Cardiac muscle cell (in vitro differentiated cells and primary cell): ENCODE measurements at places on chromosomes 7 and 10.

DNA sequence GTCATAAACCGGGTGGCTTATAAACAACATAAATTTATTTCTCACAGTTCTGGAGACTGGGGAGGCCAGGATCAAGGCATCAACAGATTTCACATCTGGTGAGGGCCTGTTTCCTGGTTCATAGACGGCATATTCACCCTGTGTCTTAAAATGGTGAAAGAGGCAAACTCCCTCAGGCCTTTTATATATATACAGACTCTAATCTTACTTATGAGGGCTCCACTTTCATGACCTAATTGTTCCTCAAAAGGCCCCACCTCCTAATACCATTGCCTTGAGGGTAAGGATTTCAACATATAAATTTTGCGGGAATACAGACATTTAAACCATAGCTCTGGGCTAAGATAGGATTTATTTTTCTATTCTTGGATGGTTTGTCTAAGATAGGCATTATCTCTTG, 187.2 kb downstream of the PPP1R3A start:
- DNase-seq: no peak

DNA sequence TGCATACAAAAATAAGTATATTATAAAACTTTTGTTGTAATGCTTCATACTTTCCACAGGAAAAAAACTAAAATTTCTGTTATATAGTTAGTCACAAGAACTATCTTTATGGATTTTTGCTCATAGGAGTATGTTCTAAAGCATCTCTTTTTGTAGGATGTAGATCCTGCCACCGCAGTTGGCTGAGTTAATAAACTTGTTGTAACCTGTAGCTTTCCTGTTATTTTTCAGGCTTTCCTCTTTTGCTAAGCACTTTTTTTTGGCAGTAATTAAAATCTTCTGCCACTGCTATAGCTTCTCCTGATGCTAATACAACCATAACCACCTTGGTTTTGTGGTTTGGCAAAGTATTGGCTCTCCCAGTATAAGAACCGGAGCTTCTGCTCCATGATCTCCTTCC, 60.3 kb downstream of the WNT2 start:
- no peak for DNase-seq

DNA sequence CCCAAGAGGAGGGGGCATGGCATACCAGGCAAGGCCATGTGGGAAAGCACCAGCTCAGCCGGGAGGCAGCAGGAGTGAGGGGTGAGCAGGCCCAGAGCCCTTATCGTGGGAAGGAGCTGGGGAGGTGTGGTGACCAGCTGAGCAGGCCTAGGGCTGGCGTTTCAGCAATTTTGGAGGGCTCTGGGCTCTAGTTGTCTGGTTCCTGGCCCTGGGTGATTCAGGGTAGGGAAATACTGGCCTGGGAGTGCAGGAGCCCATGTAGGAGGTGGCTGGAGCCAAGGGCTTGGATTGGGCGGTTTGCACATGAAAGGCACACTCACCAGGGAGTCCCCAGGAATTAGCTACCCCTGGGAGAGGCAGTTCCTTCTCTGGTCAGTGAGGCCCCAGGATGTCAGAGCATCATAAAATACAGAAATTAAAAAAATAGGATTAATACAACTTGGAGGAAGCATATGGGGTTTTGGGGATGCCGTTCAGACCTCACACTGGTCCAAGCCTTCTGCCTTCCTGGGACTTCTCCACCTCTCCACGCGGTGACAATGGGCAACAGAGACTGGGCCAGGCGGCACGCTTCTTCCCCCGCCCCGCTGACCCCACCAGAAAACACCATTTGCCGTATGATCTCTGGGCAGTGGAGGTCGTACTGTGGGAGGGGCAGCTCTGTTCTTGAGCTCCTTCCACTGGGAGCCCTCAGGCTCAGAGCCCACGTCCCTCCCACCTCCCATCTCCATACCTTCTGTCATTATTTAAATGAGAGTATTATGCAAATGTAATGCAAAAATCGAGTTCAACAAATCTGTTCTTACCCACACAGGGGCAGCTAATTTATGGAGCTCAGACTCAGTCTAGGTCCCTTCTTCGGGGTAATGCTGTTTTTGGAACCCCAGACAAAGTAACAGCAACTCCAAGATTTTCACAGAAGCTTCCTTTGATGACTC, 133.0 kb upstream of the FAM20C start:
- no peak for DNase-seq

DNA sequence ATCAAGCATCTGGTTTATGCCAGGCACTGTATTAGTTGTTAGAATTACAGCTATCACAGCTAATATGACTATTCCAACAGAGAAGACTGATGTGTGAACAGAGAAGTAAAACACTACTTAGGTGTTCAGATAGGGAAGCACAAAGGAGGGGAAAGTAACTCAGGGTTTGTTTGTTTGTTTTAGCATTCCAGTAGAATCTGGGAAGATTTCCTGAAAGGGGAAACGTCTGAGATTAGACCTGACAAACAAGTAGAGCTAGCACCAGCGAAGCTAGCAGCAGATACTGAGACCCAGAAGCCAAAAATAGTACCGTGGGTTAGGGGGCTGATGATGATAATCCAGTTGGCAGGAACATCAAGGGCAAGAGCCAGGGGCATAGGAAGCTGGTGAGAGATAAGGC, 28.8 kb upstream of the KLHL7 start:
- DNase-seq: no peak

GRCh38 chr7:85185424-85186082, 1.3 kb downstream of the SEMA3D start:
- DNase-seq: peak; percentile 71

- DNase-seq: peak; percentile 61
Measured at GRCh38 chr7:91636129-91636724, 244.3 kb downstream of the MTERF1 start.

DNA sequence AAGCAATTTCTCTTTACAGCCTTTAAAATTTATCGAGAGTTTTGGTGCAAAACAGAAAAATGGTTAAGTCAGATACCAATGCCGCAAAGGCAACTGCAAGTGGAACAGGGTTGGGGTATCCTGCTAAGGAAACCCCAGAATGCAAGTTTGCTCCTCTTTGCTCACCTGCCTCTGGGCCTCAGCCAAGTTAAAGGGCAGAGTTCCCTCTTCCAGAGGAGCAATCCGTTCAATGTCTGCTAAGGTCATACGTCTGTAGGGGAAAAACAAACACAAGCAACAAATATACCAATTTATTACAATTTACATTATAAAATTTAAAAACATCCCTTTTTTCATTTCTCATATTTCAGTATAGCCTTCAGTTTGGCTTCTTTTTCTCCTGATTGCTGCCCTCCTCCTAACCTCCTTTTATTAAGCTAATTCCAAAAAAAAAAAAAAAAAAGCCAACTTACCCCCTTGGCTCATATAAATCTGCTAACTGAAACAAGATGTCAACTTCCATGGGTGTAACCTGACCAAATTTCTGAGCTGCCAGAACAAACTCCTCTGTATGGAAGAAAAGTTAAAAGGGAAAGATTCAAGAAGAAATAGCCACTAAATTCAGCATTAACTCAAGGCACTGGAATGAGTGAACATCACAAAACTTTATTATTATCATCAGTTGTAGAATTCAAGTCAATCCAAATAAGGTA, 132.6 kb downstream of the SLC25A13 start:
- DNase-seq: no peak

- no peak for DNase-seq
Measured at GRCh38 chr10:113027574-113028455, 77.8 kb downstream of the TCF7L2 start.

DNA sequence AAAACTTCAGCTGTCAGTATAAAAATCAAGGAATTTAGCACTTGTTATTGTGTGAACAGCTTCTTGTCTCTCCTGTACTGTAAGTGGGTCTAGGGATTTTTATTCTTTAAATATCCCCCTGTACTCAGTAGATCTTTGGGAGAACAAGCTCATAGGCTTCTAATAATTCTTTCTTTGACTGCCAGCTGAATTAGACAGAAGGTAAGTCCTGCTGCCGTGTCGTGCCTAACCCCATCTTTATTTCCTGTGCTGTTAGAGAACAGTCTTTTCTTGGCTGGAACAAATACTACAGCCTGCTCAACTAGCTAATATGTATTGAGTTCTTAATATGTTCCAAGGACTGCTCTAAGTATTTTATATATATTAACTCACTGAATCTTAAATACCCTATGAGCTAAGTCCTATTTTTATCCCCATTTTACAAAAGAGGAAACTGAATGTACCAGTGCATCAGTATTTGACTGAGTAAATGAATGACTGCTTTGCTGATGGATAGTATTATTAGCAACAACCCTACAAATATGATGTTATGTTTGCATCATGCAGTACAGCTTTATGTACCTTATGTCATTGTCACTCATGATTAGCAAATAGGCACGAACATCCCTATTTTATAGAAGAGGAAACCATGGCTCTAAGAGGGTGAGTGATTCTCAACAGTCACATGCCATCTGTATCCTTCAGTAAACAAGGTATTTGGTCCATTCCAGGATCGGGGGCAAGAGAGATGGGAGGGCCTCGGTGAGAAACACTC, 5.5 kb upstream of the DUSP5 start:
- no peak for DNase-seq

- DNase-seq: no peak
Measured at GRCh38 chr10:29471544-29471859, 163.3 kb downstream of the SVIL start.

GRCh38 chr7:44736896-44737295, 11.8 kb upstream of the ZMIZ2 start:
- DNase-seq: no peak

GRCh38 chr7:77579797-77580196, 42.7 kb downstream of the PTPN12 start:
- no peak for DNase-seq

GRCh38 chr7:16657656-16658279, 11.8 kb downstream of the BZW2 start:
- DNase-seq: peak; percentile 82

- DNase-seq: peak; percentile 57
Measured at GRCh38 chr10:24617771-24618396, 105.8 kb downstream of the ARHGAP21 start.

- DNase-seq: peak; percentile 81
Measured at GRCh38 chr7:142603870-142604448, 145.3 kb upstream of the PRSS1 start.

DNA sequence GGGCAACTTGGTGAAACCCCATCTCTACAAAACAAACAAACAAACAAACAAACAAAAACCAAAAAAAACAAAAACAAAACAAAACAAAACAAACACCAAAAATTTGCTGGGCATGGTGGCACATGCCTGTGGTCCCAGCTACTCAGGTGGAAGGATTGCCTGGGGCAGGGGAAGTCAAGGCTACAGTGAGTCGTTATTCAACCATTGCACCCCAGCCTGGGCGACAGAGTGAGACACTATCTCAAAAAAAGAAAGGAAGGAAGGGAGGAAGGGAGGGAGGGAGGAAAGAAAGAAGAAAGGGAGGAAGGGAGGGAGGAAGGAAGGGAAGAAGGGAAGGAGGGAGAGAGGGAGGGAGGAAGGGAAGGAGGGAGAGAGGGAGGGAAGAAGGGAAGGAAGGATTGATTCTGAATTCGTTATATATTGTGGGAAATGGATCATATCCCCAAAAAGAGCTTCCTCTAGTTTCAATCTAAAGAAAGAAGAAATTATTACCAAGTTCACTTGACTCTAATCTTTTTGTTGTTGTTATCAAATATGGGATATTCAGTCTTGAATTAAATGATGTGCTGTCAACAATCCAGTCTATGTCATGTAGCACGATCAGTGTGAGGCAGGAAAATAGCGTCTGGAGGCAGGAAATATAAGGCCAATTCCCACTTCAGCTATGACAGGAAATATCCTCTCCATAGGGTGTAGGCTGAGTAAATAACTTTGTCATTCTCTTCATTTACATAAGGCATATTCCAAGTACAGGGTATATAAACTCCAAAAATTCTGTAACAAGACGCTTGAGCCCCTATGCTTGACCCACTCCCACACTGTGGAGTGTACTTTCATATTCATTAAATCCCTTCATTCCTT, 26.2 kb upstream of the TRIM24 start:
- no peak for DNase-seq

DNA sequence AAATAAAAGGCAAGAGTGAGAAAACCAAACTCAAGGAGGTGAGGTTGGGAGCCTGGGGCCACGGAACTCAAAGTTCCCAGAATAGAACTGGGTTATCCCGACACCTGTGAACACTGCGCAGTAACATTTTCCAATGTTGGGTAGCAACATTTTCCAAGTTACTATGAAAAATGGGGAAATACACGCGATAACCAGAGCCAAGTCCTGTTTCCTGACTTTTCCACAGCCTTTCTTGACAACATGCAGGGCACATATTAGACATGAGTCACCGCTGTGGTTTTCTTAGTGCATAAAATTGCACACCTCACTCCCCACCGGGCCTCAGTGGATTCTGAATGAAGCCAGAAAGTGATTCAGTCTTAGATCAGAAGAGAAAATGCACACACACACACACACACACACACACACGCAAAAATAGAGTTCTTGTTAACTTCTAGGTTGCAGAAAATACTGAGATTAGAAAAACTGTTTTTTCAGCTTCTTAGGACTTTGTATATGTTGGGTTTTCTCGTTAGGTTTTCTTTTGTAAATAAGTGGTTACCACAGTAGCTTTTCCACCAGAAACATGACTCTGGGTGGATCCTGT, 70.0 kb downstream of the CAMK1D start:
- DNase-seq: peak; percentile 90

DNA sequence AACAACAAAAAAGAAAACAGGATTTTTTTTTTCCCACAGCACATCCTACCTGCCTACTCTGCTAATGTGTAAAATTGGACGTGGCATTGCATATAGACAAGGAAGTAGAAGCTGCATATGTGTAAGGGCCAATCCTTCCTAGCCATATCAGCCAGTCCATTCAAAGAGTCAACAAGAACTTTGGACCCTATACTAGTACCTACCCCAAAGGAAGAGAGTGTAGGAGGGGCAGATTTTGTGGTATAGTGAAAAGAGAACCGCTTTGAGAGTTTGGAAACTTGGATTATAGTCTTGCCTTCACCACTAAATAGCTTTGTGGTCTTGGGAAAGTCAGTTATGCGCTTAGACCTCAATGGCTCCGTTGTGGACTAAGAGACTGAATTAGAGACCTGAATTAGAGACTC, 12.1 kb upstream of the MCU start:
- DNase-seq: no peak

- no peak for DNase-seq
Measured at GRCh38 chr10:102752266-102752930, 8.7 kb downstream of the WBP1L start.

- DNase-seq: no peak
Measured at GRCh38 chr7:132878204-132878919, 203.5 kb downstream of the CHCHD3 start.

GRCh38 chr7:147670759-147671158, 919.8 kb upstream of the C7orf33 start:
- DNase-seq: no peak

DNA sequence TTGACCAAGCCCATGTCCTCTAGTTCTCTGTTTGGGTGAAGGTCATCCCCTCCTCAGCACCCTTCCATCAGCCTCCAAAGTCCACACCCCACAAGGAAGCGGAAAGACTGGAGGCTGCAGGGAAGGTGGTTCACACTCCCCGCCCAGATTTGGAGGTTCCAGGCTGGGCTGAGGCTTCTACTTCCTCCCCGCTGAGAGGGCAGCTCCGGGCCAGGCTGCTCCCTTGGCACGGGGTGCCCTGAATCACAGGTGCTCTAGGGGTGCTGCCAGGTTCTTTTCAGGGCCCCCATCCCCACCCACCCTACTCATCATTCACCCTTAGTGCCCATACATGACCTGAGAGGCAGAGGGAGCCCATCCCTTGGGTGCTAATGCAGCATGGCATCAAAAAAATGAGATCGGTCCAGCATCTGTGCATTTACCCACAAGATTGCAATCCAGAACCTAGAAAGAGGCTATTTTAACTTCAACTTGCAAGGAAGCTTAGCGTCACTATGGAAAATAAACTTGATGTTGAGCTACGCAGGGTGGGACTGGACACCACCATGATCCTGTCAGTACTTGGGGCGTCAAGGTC, 47.3 kb upstream of the ZMIZ1 start:
- no peak for DNase-seq
